ENCODE measurements at places on chromosomes 7 and 10.
A peak's percentile ranks its signal among the peaks of the same experiment; 100 is the strongest.

DNA sequence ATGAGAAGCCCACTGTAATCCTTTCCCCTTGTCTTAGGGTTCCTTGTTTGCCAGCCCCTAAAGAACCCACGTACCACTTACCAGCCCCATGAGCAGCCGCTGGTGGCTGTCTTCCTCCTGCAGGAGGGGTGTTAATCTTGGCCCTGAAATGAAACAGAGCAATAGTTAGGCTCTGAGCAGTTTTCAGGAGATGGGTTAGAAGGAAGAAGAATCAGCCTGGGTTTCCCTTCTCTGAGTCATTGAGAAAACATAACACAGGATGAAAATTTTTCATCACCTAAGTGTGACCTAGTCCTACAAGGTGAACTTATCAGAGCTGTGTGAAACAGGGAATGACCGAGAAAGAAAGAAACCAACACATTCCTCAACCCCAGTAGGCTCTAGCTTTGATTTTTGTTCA lies 90.0 kb downstream of the GSAP start:
- no peak for DNase-seq

DNA sequence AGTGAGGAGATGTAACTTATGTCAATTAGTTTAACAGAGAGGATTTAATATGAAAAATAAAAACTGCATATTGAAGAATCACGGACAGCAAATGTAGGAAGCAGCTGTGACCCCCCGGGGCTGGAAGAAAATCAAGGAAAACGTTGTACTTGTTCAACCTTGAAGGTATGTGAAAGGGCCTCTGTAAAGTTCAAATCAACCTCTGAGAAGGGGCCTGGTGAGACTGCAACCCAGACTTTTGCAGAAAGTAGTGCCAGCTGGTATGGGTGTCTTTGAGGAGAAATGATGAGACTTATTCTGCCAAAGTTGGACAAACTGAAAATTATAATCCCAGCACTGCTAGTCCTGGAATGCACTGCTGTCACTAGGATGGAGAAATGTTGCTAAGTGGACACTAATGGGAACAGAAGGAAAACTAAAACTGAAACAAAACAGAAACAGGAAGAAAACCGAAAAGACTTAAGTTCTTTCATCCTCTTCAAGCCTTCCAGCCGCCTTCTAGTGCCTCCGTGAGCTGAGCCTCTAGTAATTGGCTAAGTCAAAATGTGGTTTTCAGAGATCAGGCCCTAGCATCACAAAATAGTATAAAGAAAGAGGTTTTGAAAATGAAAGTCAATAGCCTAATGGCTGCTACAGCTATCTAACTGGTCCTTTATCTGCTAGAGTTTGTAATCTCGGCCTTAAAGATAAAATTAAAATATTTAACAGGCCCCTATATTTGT lies 253.7 kb upstream of the SORCS1 start:
- DNase-seq: no peak

- no peak for DNase-seq
These were observed 20.3 kb downstream of the CFAP46 start for GRCh38 chr10:132921818-132922807.

DNA sequence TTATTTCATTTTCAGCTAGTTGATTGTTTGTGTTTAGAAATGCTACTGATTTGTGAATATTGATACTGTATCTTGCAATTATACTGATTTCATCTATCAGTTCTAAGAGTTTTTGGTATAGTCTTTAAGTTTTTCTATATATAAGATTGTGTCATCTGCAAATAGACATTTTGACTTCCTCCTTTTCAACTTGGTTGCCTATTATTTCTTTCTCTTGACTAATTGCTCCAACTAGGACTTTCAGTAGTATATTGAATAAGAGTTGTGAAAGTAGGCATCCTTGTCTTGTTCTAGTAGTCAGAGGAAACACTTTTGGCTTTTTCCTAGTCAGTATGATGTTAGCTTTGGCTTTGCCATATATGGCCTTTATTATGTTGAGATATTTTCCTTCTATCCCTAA lies 20.4 kb downstream of the PHTF2 start:
- DNase-seq: no peak

DNA sequence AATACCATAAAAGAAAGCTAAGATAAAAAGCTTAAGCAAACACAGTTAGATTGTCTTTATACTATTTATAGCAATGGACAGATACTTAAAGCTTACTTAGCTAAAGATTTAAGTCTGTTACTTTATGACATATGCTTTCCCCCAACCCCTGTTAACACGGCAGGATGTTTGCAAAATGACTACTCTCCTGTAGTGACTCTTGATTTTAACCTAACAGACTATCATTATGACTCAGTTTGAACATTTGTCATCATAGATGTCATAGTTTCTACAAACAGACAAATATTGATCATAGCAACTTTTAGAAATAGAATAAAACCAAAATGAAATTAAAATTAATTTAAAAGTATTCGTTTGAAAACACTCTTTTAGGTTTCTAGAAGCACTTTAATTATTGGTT lies 7.8 kb upstream of the COMMD3 start:
- DNase-seq: no peak

DNA sequence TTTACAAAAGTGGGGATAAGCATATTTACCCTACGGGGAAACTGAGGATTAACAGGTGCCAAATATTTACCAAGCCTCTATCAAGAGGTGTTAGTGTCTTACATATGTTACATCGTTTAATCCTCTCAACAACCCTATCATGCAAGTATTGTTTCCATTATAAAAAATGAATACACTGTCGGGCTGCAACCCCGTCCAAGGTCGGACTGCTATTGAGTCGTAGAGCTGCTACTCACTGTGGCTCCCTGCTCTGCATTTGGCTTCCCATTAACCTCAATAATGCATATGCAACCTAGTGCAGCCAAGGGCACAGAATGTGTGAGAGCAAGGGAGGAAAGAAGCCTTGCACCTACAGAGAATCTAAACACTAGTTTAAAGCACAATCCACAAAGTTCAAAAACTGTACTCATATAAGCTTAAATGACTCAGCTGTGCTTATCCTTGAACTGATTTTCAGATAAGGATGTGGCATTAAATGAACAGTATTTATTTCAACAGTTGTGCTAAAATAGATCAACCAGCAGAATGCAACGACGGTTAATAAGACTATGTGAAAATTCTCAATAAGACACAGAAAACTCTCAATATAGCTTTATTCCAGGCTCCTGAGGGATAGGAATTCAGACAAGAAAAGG lies 49.9 kb downstream of the UBE2H start:
- DNase-seq: no peak

GRCh38 chr7:108094933-108095710 lies 35.0 kb downstream of the LAMB4 start:
- DNase-seq: no peak

GRCh38 chr10:132550366-132551092 lies 12.9 kb downstream of the INPP5A start:
- DNase-seq: peak; percentile 11

- DNase-seq: no peak
These were observed 79.2 kb upstream of the ABI1 start for GRCh38 chr10:26939962-26940354.

GRCh38 chr10:44362866-44363711 lies 21.8 kb downstream of the CXCL12 start:
- DNase-seq: no peak

- no peak for DNase-seq
These were observed 26.1 kb downstream of the OGDHL start for GRCh38 chr10:49735848-49736563.

DNA sequence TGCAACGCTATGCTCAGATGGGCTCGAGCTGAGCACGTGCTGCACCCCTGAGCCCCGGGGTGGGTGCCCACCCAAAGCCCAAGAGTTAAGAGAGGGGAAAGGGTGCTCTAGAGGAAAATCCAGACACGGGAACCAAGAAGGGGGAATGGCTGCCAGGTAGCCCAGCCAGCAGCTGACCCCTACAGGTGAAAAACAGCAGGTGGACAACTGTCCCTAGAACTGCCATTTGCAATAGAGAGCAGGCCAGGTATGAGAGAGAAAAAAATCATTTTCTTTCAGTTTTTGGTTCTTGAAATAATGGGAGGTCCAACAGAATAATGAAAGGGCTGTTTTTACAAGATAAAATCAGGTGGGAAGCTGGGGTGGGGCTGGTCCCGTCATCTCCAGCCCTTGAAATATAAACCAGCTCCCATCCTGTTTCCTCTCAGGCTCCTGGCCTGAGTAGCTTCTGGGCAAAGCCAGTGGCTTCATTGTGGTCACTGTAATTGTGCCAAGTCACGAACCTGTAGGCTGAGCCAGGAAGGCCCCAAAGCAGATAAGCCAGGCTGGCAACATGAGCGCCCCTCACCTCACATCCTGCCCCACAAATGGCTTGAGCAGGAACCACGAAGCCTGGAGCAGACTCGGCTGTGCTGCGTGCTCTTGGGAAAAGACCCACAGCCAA lies 257.8 kb downstream of the SNX10 start:
- DNase-seq: no peak

GRCh38 chr10:61100887-61101286 lies 156.9 kb upstream of the RHOBTB1 start:
- DNase-seq: no peak

DNA sequence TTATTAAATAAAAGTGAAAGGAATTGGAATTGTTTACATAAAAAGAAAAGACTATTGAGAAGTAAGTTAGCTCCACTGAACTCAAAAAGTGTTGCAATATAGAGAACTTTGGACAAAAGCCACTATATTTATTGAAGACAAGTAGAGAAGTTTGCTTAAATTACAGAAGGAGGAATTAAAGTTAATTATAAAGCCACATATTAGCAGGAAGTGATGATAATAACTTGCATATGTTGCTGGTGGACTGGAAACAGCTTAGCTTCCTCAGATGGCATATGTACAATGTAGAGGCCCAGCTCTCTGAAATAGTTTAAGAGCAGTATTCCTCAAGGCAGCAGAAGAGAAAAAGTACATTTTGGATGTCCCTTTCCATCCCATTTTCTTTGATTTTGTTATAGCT lies 400.7 kb downstream of the GATA3 start:
- no peak for DNase-seq

DNA sequence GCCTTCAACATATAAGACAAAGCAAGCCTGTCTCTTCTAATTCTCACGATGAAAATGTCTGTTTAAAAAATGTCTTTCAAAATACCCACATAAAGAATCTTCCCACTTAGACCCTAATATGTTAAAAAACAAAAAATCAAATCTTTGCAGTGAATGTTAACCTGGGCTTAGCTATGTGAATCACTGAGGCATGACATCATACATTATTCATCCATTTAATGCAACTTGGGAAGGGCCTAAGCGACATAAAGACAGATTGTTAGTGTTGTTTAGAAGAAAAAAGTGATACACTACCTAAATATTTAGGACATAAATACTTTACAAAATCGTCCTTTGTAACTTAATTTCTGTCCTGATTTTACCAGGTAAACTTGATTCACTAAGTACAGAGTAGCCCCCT lies 648.5 kb upstream of the NRP1 start:
- no peak for DNase-seq

GRCh38 chr7:139370301-139370942 lies 10.7 kb downstream of the LUC7L2 start:
- DNase-seq: no peak

- no peak for DNase-seq
These were observed 34.8 kb upstream of the LAMB1 start for GRCh38 chr7:108037741-108038140.

- no peak for DNase-seq
These were observed 587.0 kb downstream of the SDK1 start for GRCh38 chr7:3888096-3888495.

- no peak for DNase-seq
These were observed 2.4 kb downstream of the ZNF488 start for GRCh38 chr10:47381427-47382379.

DNA sequence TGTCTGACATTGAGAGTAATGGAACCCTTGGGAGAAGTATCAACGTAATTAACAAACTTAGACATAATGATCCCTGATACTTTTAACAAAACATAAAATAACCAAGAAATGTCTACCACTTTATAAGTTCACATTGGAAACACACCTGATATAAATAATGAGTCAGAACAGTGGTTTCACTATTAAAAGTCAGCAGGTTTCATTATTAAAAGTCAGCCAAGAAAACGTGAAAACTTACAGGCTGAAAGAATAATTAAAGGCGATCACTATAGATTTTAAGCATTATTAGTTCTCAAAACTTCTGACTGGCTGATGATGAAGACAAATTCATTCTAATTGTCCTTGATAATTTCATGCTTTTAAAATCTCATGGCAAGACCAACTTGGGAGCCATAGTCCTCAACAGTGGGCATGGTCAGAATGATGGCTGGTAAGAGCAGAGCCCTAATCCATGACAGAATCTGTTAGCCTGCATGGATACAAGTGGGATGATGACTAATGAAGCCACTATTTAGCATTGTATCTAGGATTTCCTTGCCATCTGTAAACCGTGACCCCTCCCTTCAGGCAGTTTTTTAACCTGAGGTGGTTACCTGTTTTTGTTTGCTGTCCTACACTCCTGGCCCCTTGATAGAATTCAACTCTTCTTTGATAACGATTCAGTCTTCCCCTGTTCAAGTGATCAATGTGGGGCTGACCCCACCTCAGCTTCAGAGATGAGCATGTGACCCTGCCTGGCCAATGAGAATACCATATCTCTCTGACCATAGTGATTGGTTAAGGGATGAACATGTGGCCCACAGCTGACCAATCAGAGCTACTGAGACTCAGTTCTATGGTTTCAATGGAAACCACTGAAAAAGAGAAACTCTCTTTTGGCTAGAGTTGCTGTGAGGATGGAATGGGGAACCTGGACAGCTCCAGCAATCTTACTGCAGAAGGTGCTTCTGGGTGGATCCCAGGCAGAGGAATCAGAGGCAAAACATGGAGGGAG lies 151.0 kb downstream of the PLPP4 start:
- DNase-seq: no peak

- no peak for DNase-seq
These were observed 297.8 kb upstream of the PRKCQ start for GRCh38 chr10:6877722-6878392.

DNA sequence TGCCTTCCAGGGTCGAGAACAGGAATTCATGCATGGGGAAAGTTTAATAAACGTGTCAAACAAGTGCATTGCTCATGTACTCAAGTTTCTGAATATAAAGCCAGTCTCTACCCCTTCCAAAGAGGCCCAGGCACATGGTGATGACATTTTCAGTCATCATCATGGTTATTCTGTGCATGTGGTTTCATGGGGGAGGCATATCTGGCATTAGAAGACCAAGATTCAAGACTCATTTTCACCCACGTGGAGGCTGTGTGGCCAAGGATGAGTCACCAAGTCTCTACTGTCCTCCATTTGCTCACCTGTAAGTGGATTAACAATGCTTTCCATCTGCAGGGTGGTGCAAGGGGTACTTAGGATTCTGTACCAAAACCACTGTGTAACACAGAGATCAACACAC lies 34.0 kb upstream of the CNPY1 start:
- no peak for DNase-seq

DNA sequence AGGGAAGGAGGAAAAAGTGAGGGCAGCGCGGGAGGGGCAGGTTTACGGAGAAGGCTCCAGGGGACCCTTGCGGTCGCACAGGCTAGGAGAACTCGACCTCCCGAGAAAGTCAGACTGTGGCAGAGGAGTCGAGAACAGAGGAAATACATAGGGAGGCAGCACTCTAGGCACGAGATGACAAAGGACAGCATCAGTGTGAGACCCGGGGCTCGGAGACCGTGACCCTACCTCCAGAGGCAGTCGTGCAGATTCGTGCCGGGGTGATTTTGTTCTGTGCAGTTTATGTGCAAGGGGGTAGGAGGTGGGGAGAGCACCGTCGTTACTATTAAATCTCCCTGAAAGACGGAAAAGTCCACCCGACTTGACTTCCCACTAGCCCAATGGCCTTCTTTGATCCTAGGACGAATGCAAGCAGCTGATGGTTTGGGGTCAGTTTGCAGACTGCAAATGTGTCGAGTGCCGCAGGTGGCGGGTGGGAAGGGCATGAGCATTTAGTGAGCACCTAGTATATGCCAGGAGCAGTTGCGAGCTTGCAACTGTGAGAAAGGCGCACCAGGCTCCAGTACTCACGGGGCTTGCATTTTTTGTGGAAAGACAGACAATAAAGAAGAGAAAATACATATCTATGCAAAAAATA lies 674 bp upstream of the OSBPL3 start:
- DNase-seq: peak; percentile 43
